ENCODE measurements at places on chromosomes 1 and 21.

DNA sequence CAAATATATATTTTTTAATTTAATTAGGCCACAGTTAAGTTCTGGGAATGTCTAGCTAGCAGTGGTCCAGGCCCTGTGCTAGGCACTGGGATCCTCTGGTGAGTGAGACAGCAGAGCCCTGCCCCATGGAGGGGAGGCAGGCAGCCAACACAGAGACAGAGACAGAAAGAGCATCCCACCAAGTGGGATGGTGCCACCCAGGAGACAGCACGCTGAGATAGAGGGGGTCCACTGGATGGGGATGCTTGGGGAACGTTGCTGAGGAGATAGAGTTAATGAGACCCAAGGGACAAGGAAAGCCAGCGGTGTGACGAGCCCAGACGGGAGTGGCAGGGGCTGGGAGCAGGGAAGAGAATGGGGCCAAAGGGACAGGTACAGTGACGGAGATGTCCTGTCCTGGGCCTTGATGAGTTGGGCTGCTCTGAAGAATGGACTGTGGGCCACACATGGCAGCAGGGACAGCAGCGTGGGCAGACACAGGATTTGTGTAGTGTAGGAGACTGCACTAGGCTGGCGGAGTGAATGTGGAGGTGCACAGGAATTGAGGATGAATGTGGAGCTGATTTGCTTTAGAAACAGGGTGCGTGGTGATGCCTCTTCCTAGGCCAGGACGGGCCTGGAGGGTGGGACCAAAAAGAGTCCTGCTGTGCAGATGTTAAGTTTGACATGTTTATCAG lies 22.8 kb downstream of the RAB4A start:
- no peak for DNase-seq

DNA sequence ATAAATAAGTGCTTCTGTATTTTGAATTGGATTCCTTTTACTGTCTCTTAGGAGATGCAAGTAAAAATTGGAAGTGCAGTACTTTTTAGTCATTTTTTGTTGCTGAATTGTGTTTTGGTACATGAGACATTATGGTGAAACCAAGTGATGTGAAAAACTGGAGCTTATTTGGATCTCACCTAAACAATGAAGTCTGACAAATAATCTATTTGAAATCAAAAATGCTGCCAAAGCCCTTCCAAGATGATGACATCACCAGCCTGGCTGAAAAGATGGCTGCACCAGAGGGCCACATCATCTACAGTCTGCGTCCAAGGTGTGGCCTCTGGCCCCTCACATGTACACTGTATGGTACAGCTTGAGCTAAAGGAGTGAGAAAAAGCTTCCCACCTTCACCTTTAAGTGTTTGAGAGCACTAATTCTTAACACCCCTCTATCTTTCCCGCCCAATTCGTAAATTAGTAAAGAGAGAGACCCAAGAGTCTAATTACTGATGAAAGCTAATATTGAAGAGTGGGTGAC lies 192.5 kb upstream of the ST6GALNAC5 start:
- DNase-seq, result no peak

GRCh38 chr1:194225821-194226220 lies 1039.4 kb upstream of the B3GALT2 start:
- DNase-seq, result no peak

- DNase-seq, result no peak
Observed at GRCh38 chr21:33808715-33809367, 106.8 kb downstream of the ATP5PO start.

DNA sequence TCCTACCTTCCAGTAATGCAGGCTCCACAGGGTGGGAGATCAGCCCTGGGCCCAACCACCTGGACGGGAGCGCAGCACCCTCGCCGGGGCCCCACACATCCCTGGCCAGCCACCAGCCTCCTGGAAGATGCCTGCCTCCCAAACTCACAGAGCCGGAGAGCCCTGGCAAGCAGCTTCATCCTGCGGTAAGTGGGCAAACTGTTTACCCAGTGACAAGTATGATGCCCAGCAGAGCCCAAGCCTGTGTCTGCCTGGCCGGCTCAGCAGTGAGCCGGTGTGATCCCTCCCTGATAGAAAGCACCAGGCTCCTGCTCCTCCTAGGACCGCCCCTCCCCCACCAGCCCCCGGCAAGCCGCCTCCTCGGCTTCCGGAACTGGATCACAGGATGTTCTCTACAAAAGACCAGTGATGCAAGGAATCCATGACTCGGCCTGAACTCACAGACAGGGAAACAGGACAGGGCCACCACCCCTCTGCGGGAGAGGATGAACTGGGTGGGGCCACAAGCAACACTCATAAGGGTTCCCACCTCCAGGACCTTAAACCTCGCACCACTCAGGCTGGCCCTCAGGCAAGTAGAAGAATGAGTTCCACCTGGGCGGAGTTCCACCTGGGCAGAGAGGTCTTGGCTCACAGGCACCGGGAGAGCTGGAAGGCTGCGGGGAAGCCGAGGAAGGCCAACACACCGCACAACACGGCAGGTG lies 7.9 kb downstream of the ACOT7 start:
- DNase-seq, result peak; percentile 71

GRCh38 chr1:150268340-150268704 lies 494 bp downstream of the APH1A start:
- DNase-seq, result no peak

DNA sequence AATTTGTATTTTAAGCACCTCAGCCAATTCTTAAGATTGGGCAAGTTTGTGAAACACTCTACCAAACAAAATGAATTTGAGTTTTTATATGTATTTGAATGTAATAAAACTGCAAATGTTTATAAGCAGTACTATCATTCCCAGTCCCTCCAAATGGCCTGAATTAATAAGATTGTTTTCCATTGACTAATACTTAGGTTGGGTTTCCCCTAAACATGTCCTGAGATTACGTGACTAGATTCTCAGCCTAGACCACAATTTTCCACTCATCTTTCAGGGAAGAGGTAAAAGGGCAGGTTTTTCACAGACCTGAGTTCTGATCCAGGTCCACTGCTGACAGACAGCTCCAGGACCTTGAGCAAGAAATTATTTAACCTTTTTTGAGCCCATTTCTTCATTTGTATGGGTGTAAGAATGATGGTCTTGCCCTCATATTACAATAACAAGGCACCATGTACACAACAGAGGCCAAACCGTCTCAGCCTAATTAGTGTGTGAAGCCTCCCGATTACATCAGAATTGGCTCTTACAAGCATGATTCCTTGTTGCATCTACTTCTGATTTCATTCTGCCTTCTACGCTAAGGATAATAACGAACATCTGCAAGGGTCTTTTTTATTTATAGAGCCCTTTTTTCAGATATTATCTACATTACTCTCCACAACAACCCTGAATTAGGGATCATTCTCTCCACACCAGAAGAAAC lies 51.2 kb downstream of the BEND5 start:
- no peak for DNase-seq

All from G401 (cell line).